ENCODE measurements at places on chromosomes 3 and 15. TPM values are rescaled to one million over a fixed set of nuclear protein-coding genes. Genes with fewer than 3 reads are reported as not detected.

Gene WNT7A
- total RNA-seq: not detected

Gene LRRC31
- not detected for total RNA-seq

Gene FBN1
- total RNA-seq: 0.40 TPM

Gene NOX5
- total RNA-seq: not detected

Gene ZNF860
- total RNA-seq: 0.13 TPM

Gene GP9
- total RNA-seq: not detected

Gene GPR87
- total RNA-seq: 1.0 TPM

Gene ADIPOQ
- not detected for total RNA-seq

Gene SAXO2
- 1.3 TPM for total RNA-seq

Gene CFAP20DC
- total RNA-seq: 0.89 TPM

Gene ZDHHC23
- 4.1 TPM for total RNA-seq

Gene ITPKA
- total RNA-seq: 0.57 TPM

Gene C3orf22
- total RNA-seq: not detected

Gene FOXL2NB
- total RNA-seq: not detected

Gene FGF12
- total RNA-seq: not detected

All from activated CD8-positive, alpha-beta memory T cell treated with anti-CD3 and anti-CD28 coated beads for 36 hours (primary cell).